CD4-positive, alpha-beta T cell treated with Interleukin-2 at 100 ng/mL for 4 hours (primary cell): ENCODE measurements at places on chromosomes 13 and 19.

GRCh38 chr19:24159707-24160106 lies 72.7 kb downstream of the ZNF254 start:
- no peak for DNase-seq

- DNase-seq = no peak
Measured at GRCh38 chr13:42893214-42893671, 98.8 kb downstream of the EPSTI1 start.

DNA sequence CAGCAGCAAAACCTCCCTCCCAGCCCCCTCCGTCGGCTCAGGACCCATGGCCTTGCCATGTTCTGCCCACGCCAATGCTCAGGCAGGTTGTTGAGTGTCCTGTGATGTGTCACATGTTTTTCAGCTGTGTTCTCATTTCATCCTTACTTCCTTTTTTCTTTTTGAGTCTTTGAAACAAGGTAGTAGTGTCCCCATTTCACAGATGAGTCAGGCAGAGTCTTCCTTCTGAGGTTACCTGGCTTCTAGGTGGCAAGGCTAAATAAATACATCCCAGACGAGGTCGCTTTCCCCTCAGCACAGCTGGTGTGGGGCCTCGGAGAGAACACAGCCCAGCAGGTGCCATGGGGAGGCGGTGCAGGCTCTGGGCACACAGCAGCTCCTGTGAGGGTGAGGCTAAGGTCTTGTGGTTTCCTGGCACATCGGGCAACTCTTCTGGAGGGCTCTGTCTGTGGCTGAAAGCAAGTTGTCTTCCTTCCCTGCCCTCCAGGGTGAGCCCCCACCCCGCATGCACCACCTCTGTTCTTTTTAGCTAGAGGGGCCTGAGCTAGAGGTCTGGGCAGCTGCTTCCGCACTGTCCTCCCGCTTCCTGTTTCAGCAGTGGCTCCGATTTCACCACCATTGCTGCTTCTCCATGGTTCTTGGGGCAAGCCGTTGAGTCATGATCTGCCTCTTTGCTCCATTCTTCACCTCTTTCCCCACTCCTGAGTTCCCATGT lies 15.1 kb downstream of the PRAM1 start:
- DNase-seq = peak; percentile 70

DNA sequence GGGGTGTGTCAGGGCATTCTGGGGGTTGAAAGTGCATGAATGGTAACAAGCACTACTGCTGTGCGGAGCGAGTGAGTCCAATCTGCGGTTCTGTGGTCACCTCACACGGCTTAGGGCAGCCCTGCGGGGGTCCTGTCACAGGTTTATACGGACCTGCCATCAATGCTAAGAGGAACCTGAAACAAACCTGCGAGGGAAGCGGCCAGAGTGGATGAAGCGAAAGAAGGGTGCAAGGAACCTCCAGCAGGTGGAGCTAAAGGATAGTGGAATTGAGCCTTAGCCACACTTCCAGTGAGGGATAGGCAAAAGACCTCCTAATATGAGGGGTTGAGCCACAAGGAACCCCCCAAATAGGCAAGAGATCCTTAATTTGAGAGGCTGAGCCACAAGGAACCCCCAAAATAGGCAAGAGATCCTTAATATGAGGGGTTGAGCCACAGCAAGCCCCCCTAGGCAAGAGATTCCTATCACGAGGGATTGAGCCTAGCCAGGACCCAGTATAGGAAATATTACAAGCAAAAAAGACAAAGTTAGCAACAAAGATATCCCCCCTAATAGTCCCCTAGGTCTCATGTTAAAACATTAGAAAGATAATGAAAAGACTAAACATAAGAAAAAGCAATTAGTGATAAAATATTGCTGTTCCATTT lies 6.3 kb upstream of the ZNF69 start:
- peak; percentile 68 for DNase-seq

DNA sequence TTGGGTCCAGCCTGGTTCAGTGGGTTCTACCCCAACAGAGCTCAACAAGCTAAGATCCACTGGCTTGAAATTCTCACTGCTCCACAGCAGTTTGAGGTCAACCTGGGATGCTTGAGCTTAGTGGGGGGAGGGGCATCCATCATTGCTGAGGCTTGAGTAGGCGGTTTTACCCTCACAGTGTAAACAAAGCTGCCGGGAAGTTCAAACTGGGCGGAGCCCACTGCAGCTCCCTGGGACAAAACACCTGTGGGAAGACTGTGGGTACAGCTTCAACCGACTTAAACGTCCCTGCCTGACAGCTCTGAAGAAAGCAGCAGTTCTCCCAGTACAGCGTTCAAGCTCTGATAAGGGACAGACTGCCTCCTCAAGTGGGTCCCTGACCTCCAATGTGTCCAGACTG lies 1161.9 kb downstream of the UQCRFS1 start:
- DNase-seq = no peak

DNA sequence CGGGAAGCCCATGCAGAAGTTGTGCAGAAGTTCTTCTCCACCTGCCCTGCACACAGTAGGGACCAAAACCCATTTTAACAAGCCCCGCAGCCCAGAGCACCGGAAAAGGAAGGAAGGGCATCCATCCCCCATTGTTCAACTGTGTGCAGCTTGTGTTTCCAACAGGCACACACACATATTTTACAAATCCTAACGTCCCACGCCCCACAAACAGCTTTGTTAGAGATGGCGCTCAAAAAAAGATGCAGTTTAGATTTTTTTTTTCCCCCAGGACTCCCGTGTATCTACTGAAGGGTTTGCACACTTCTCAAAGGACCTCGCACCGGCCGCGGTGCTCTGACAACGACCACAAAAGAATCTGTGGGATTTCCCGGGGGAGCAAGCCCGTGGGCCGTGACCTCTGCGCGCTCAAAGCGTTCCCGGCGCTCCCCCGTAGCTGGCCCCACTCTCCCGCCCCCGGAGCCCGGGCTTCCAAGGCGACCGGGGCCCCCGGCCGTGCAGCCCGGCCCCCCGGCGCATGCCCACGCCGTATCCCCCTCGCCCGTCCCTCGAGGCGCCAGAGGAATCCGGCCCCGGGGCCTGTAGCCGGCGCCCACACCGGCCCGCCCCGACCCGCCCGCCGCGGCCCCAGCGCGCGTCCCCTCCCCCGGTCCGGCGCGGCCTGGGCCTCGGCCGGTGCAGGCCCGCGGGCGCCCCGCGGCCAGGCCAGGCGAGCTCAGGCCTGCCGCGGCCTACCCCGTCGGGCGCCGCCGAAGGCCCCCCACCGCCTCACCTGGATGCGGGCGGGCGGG lies 523 bp downstream of the ELAVL1 start:
- DNase-seq = peak; percentile 2

DNA sequence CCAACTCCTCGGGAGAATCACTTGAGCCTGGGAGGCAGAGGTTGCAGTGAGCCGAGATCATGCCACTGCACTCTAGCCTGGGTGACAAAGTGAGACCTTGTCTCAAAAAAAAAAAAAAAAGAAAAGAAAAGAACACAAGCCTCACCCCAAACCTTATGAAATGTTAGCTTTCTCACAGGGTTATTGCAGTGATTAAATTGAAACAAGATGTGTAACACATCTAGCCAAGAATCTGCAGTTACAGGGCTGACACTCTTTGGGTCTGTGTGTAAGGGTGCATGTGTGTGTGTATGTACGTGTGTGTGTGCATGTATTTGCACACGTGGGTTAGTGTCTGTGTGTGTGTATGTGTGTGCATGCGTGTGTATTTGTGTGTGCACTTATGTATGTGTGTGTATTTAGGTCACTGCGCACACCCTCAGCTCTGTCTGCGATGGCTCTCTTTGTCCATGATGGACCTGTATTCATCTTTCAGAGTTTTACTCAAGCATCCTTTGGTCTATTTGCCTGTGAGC lies 336.3 kb downstream of the UQCRFS1 start:
- DNase-seq = no peak

DNA sequence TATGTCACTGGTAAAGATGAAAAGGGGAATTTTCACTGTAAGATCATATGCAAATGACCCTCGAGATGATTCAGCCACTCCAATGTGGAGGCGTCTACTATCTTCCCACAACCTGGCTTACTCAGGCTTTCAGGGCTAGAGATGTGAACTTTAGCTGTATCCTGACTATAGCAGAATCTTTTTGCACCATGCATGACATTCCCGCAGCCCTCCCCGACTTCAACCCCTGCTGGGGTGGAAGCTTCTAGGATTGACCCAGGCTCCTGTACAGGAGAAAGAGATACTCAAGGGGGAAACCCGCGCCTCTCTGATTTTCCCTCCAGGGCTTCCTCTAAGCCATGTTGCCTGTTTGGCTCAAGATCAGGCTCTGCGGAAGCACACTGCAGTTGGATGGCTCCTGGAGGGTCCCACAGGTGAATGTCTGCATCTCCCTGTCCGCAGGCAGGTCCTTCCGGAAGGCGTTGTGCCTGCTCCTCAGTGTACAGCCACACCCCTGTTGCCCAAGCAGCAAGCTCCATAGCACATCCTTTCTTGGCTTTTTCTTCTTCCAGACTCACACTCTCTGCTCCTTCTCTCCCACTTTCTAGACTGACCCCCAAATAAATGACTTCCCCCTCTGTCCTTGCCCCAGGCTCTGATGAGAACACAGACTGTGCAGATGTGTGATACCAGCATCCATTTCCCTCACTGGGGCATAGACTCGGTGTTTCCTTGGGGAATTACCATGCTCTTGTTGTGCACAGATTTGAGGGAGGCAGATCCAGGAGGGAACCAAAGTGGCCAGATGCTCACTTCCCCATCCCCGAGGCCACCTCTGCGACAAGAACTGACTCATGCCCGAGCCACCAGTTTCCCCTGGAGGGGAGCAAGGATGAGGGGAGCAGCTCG lies 29.1 kb upstream of the POP4 start:
- no peak for DNase-seq
